ENCODE measurements at places on chromosomes 16 and 17. TPM values are rescaled to one million over a fixed set of nuclear protein-coding genes. Genes with fewer than 3 reads are reported as not detected.

- no peak overlapping the region for H3K27ac ChIP-seq
- H3K36me3 ChIP-seq = no peaks in the 10 kb centered on the region
- DNase-seq = no peak
- H3K27me3 ChIP-seq = no peaks in the 10 kb centered on the region
- no peak overlapping the region for H3K4me3 ChIP-seq
Observed at GRCh38 chr17:55757659-55758058, 6.8 kb downstream of the PCTP start.

GRCh38 chr16:22010902-22011301 is 3.0 kb downstream of the MOSMO start:
- H3K27me3 ChIP-seq = no peaks in the 10 kb centered on the region
- H3K4me3 ChIP-seq = no peak overlapping the region
- H3K4me1 ChIP-seq = peaks cover 6% of the 10 kb centered on the region
- DNase-seq = no peak

DNA sequence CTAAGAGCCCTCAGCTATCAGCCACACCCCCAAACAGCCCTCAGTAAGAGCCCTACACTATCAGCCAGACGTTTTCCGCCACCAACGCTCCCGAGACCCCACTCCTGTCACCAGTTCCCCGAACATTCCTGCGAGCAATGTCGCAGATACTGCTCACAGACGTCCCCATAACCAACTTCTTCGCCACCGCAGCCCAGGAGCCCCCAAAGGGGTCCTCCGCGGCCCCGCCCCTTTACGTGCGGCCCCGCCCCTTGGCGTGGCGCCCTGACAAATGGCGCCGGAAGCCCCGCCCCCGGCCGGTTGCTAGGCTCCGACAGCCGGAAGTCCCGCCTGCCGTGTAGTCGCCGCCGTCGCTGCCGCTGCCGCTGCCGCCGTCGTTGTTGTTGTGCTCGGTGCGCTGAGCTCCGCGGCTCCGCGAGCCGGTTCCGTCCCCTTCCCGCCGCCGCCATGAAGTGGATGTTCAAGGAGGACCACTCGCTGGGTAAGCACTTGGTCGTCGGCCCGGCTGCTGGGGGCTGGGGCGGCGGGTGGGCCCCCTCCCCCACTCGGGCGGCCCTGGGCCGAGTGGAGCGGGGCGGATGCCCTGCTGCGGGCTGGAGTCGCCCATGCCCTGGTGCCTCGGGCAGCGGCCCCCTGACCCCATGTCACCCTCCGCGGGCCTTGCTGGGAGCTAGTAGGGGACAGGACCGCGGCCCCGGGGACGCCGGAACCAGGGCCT is at the start of gene GABARAPL2:
TSS of gene GABARAPL2 (plus strand) at position 340 of the 718 bp plus-strand sequence. CDS start at position 448, 108 bp downstream.
- peak within 1 kb of the TSS; percentile 73 for H3K4me3 ChIP-seq
- DNase-seq = peak; percentile 76
- no peaks in the 10 kb centered on the region for H3K27me3 ChIP-seq
- H3K36me3 ChIP-seq = no peaks in the 10 kb centered on the region
- H3K4me1 ChIP-seq = peaks cover 11% of the 10 kb centered on the region
- peak within 1 kb of the TSS; percentile 81 for H3K27ac ChIP-seq

DNA sequence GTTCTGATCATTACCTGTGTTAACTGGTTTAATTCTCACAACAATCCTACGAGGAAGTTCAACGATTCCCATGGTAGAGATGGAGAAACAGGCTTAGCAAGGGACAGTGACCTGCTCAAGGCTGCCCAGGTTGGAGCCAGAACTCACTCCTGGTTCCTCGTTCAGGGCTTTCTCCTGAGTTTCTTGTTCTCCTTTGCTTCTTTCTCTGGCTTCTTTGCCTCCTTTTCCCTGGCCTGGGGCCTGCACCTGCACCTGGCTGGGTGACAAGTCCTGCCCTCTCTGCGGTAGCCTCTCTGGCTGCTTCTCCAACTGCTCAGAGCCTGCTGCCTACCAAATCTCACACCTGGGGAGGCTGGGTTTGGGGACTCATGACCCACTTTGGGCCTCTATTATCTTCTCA is 2.8 kb downstream of the CCL22 start:
- DNase-seq = peak; percentile 46
- no peak overlapping the region for H3K27ac ChIP-seq
- no peak overlapping the region for H3K4me3 ChIP-seq
- H3K27me3 ChIP-seq = no peaks in the 10 kb centered on the region
- no peaks in the 10 kb centered on the region for H3K36me3 ChIP-seq
- H3K4me1 ChIP-seq = no peaks in the 10 kb centered on the region

DNA sequence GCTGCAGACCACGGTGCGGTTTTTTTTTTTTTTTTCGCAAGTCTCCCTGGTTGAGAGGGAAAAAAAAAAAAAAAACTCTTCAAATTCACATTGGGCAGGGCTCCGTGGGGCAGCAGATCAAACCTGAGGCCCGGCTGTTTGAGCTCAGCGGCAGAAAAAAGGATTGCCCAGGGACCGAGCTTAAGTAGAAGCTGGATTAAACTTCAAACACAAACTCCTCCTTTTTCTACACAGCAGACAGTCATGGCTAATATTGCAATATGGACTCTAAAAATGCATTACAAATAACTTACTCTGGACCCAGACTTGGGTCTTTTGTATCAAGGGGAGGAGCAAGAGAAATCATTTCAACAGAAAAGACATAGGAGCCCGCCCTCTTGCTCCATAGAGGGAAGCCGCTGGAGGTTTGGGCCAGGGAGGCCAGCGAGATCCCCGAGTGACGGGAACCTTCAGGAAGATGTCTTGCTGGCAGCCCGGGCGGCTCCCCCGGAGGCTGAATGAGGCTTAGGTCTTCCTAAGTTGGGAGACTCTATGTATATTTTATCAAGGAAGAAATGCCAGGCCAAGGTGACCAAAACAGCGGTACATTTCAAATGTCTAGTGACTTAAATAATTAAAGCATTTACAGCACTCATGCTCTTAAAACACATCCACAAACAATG is 167.7 kb downstream of the ZNF423 start:
- H3K4me3 ChIP-seq = no peak overlapping the region
- H3K4me1 ChIP-seq = no peaks in the 10 kb centered on the region
- H3K27me3 ChIP-seq = no peaks in the 10 kb centered on the region
- DNase-seq = no peak
- no peaks in the 10 kb centered on the region for H3K36me3 ChIP-seq

DNA sequence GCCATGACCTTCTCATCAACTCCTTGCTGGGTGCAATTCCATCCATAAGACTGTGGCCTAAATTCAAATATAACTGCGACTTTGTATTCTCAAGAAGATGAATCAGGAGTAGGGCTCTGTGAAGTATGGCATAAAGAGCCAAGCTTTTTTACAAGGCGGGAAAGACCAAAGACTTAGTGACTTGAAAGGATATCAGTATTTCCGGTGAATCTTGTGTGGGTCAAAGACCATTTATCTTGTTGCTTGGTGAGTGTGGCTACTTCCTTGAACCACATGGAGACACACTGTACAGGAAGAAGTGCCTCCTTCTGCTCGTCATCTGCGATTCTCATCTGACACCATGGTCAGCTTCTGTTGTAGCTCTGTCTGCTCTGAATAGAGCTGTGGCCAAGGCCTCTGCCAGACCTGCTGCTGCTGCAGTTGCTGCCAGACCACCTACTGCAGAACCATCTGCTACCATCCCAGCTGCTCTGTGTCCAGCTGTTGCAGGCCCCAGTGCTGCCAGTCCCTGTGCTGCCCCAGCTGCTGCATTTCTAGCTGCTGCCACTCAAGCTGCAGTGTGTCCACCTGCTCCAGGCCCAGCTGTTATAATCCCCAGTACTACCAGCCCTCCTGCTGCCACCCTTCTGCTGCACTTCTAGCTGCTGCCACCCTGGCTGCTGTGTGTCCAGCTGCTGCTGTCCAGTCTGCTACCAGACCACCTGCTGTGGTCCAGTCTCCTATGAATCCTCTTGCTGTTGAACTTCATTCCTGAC is 6.1 kb upstream of the KRTAP2-4 start:
- no peaks in the 10 kb centered on the region for H3K4me1 ChIP-seq
- no peaks in the 10 kb centered on the region for H3K27me3 ChIP-seq
- H3K27ac ChIP-seq = no peak overlapping the region
- H3K36me3 ChIP-seq = no peaks in the 10 kb centered on the region
- DNase-seq = no peak

Gene IRX3
- total RNA-seq = 95.1 TPM

GRCh38 chr17:77507111-77507885 is 366.5 kb downstream of the SEC14L1 start:
- no peak overlapping the region for H3K4me3 ChIP-seq
- no peaks in the 10 kb centered on the region for H3K27me3 ChIP-seq
- H3K27ac ChIP-seq = no peak overlapping the region

DNA sequence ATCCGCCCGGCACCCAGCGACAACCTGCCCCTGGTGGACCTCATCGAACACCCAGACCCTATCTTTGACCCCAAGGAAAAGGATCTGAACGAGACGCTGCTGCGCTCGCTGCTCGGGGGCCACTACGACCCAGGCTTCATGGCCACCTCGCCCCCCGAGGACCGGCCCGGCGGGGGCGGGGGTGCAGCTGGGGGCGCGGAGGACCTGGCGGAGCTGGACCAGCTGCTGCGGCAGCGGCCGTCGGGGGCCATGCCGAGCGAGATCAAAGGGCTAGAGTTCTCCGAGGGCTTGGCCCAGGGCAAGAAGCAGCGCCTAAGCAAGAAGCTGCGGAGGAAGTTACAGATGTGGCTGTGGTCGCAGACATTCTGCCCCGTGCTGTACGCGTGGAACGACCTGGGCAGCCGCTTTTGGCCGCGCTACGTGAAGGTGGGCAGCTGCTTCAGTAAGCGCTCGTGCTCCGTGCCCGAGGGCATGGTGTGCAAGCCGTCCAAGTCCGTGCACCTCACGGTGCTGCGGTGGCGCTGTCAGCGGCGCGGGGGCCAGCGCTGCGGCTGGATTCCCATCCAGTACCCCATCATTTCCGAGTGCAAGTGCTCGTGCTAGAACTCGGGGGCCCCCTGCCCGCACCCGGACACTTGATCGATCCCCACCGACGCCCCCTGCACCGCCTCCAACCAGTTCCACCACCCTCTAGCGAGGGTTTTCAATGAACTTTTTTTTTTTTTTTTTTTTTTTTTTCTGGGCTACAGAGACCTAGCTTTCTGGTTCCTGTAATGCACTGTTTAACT is 1.0 kb downstream of the NOG start:
- H3K27ac ChIP-seq = peak overlapping the region; percentile 66
- H3K4me3 ChIP-seq = peak overlapping the region; percentile 39
- no peak for DNase-seq
- no peaks in the 10 kb centered on the region for H3K27me3 ChIP-seq
- H3K4me1 ChIP-seq = peaks cover 5% of the 10 kb centered on the region

DNA sequence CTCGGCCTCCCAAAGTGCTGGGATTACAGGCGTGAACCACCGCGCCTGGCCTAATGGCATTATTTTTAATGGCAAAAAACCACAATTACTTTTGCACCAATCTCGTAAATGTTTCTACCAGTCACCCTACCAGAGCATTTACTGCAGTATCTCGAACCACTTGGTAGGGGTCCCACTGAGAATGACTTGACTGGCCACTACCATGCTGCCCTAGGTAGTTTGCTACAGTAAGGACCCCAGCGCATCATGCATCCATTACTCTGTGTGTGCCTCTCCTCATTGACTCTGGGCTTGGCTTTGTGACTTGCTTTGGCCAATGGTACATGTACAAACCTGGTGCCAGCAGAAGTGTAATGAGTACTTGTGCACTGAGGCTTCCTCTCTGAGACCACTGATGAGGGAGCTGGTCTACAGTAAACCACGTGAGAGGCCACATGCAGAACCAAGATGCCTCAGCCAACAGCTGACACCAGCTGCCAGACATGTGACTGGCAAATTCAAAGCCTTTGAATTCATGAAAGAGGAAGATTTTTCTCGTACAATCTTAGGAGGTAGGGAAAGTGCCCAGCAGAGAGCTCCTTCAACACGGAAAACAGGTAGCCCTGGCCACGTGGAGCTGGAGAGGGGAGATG is 421.7 kb upstream of the C16orf82 start:
- H3K4me1 ChIP-seq = no peaks in the 10 kb centered on the region
- H3K36me3 ChIP-seq = no peaks in the 10 kb centered on the region
- no peak overlapping the region for H3K4me3 ChIP-seq
- DNase-seq = no peak

GRCh38 chr17:49925921-49926320 is 43.1 kb upstream of the DLX4 start:
- no peak for DNase-seq
- no peaks in the 10 kb centered on the region for H3K4me1 ChIP-seq
- no peak overlapping the region for H3K4me3 ChIP-seq
- H3K27ac ChIP-seq = no peak overlapping the region
- H3K36me3 ChIP-seq = no peaks in the 10 kb centered on the region

Gene MYL11
- 23.5 TPM for total RNA-seq

GRCh38 chr16:86662195-86662594 is 83.8 kb downstream of the FOXL1 start:
- no peak overlapping the region for H3K4me3 ChIP-seq
- H3K4me1 ChIP-seq = no peaks in the 10 kb centered on the region
- no peaks in the 10 kb centered on the region for H3K27me3 ChIP-seq
